LoVo (cell line): ENCODE measurements at places on chromosomes 11 and 22.

DNA sequence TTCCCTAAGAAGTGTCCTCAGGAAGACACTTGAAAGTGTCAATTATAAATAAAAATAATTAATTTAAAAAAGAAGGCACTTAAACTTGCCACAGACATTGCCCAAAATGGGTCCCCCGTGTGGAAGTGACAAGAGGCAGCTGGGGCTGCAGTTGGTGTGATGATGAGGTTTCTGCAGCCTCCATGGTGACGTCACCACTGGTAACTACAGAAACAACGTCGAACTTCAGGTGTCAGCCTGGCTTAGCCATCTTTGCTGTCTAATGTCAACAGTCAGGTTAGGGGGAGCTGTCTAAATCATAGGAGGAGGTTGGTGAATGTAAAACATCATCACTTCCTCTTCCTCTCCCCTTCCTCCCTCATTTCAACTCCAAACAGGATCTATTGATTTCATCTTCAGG is 328.6 kb downstream of the MN1 start:
- DNase-seq = no peak

DNA sequence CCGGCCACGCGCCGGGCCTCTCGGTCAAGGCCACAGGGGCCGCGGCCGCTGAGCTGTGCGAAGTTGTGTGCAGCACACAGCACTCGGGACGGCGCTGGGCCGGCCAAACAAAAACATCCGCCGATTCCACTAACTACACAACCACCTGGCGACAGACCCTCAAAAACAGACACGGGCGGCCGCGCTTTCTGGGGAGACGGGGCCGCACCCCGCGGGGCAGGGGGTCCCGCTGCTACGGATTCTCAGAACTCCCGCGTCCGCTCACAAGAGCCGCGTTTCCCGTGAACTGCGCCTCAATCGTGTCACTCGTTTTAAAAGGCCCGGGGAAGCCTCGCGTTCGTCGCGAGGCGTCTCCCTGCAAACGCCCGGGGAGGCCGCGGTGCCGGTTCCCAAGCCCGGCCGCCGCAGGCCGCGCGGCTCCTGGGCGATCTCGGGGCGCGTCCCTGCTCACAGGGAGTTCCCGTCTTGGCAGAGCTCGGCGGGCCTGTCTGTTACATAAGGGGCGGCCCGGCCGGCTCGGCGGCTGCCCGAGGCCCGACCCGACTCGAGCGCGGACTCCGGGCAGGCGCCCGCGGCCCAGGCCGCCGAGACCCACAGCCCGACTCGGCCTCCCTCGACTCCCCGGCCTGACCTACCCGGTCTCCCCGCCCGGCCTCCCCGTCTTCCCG is 936 bp downstream of the BRD1 start:
- no peak for DNase-seq

DNA sequence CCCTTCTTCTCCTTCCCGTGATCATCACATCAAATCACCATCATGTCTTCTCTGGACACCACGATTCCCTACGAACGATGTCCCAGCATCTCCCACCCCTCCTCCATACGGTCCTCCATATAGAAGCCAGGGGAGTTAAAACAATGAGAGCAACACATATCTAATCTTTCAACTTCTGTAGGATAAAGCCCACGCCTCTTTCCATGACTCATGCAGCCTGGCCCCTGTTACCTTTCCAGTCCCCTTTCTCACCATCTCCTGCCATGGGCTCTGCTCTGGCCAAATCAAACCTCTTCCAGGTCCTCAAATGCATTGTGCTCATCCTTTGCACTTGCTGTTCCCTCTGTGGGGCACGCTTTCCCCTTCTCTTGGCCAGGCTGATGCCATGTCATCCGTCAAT is 23.6 kb downstream of the RPS6KA4 start:
- no peak for DNase-seq

GRCh38 chr22:20982563-20982882 is 426 bp downstream of the LZTR1 start:
- DNase-seq = no peak

- DNase-seq = no peak
Observed at GRCh38 chr11:306645-307371, 808 bp upstream of the IFITM2 start.

GRCh38 chr11:76234416-76235232 is 28.3 kb upstream of the WNT11 start:
- no peak for DNase-seq

DNA sequence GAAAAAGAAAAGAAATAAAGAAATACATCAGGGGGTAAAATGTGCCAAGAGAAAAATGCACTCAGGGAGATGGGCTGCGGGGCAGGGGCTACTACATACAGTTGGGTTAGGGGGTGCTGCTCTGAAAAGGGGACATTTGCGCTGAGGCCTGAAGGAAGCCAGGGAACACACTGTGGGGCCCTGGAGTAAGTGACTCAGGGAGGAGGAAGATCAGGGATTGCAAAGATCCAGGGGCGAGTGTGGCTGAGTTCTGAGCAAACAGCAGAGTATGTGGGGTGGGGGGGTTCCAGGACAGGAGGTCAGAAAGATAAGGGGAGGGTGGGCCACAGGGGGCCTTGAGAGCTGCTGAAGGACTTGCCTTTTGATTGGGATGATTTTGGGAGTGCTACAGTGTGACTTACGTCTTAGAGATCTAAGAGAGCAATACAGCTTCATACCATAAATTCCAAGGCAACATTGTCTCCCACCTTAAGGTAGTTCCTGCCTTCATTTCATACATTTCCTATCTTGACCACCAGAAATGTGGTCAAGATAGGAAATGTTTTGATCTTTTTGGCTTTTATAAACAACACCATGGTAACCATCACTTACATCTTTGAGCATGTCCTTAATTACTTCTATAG is 5.8 kb downstream of the A4GALT start:
- DNase-seq = no peak

GRCh38 chr22:29798801-29799200 is 31.6 kb downstream of the UQCR10 start:
- DNase-seq = no peak

GRCh38 chr11:76609736-76610370 is 60.7 kb downstream of the LRRC32 start:
- DNase-seq = no peak

- no peak for DNase-seq
Observed at GRCh38 chr11:14748090-14748489, 104.5 kb downstream of the PDE3B start.

DNA sequence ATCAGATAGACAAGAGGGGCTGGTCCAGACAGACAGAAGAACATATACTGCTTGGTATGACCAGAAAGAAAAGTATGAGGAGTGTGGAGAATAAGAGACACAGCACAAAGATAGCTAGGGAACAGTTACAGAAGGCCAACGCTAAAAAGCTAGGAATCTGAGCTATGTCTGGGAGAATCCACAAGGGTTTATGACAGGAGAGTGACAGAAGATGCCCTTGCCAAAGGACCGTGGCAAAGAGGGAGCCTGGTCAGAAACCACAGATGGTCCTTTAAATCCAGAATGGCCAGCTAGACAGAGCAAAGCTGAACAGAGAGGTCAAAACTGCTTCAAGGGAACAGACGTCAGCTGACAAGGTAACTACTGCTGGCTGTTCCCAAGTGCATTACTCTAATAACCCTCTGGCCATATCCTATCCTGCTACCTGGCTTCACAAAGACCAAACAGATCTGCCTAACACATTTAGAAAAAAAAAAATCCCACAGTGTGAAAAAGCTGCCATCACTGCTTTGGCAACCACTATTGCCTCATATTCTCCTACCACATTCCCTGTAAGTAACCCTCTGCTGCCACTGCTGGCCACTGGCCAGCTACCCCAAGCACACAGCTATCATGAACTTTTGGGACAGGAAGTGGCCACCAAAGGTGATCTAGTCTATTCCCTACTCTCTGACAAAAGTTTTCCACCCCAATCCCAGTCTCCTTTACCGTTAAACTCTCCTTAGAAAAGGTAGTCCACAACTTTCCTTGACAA is 7.3 kb downstream of the SERGEF start:
- no peak for DNase-seq

DNA sequence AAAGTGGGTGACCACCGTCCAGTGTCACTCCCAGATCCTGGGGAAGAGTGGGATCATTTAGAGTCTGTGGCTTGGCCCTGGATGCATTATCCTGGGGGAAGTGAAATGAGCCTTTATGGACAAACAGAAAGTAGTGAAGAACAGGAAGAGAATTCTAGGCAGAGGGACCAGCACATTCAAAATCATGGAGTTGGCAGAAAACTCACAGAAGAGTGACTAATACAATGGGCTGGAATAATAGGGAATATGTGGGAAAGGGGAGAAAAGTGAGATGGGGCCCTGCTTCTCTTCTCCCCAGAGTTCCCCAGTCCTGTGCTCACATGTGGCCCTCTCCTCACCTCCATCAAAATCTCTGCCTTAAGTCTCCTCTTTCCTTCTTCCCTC is 84.3 kb downstream of the CCDC81 start:
- no peak for DNase-seq

DNA sequence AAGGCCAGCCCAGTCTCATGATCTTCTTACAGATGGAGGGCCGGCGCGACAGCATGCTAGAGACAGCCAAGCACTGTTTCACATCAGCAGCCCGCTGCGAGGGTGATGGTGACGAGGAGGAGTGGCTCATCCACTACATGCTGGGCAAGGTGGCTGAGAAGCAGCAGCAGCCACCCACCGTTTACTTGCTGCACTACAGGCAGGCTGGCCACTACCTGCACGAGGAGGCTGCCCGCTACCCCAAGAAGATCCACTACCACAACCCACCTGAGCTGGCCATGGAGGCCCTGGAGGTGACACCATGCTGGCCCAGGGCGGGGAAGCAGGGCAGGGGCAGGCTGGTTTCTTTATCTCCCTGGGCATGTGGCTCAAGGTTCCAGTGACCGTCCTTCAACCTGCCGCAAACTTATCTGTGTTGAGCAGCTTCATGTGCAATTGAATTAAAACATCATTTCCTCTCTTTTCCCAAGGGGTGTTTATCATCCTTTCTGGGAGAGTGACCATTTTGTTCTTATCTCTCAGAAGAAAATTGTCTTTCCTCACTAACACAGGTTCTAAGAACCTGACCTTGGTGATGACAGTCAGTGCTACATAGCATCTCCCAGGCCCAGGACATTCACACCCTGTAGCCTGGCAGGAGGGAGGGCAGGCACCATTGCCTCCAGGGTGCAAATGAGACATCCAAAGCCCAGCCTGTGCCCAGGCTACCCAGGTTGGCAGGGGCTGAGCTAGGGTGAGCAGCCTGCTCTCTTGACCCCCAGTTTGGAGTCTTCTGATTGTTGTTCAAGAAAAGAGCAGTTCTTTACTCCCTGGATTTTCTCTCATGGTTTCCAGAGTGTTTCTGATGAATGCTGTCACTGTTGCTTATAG is 80.7 kb downstream of the CABIN1 start:
- no peak for DNase-seq

GRCh38 chr11:97361812-97362378 is 972.1 kb downstream of the JRKL start:
- DNase-seq = no peak

DNA sequence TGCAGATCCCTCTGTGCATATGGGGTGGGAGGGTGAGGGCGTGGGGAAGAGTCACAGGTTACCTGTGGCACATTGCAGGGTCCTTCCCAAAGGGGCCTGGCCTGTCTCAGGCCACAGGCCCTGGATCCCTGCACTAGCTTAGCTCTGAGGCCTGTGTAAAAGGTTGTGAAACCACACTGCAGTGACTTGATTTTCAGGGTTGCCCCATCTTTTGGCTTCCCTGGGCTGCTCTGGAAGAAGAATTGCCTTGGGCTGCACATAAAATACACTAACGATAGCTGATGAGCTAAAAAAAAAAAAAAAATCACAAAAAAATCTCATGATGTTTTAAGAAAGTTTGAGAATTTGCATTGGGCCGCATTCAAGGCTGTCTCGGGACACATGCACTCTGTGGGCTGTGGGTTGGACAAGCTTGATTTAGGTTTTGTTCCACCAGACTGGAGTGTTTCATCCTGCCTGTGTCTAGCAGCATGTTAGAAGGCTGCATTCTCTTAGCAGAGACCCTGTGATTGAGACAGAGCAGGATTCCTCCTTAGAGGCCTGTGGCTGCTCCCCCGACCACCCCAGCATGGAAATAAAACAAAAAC is 35.9 kb upstream of the TREH start:
- no peak for DNase-seq

GRCh38 chr11:109486129-109486528 is 64.1 kb downstream of the C11orf87 start:
- DNase-seq = no peak

- DNase-seq = no peak
Observed at GRCh38 chr11:75347781-75348566, 3.5 kb downstream of the ARRB1 start.

DNA sequence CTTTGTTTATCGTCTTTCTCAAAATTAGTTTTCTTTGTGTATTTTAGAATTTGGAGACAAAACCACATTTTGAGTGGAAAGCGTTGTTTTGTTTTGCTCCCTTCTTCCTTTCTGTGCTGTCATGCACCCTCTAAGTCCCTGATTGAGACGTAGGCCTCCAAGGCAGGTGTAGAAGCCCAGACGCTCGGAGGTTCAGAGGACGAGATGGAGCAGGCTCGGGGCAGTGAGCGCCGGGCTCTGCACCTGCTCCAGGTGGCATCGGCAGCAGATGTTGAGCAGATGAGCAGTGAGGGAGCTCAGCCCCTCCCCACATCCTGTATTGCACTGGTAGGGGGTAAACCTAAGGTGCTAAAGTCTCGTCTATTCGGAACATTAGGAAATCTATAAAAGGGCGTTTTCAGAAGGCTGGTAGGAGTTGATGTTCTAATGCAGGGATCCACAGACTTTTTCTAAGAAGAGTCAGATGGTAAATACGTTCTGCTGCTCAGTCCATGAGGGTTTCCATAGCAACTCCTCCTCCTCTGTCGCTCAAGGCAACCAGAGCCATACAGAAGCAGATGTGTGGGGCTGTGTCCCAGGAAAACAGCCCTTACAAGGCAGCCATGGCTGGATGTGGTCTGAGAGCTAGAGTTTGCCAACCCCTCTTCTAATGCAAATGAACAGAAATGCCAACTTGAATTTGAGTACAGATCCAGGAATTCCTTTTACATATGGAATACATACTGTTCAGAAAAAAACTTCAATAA is 724.2 kb downstream of the BRD1 start:
- DNase-seq = no peak

GRCh38 chr11:74905326-74905725 is 43.6 kb downstream of the XRRA1 start:
- no peak for DNase-seq
